Ureter (tissue), 1 donor: ENCODE measurements at places on chromosomes 16 and 17. TPM values are rescaled to one million over a fixed set of nuclear protein-coding genes. Genes with fewer than 3 reads are reported as not detected.

The TBC1D3K gene
- not detected for total RNA-seq

The HOXB2 gene
- 50.7 TPM for total RNA-seq

The GUCY2D gene
- 0.81 TPM for total RNA-seq

The KRT15 gene
- 147 TPM for total RNA-seq

The CCL14 gene
- total RNA-seq, result 46.9 TPM

The RNF222 gene
- not detected for total RNA-seq

DNA sequence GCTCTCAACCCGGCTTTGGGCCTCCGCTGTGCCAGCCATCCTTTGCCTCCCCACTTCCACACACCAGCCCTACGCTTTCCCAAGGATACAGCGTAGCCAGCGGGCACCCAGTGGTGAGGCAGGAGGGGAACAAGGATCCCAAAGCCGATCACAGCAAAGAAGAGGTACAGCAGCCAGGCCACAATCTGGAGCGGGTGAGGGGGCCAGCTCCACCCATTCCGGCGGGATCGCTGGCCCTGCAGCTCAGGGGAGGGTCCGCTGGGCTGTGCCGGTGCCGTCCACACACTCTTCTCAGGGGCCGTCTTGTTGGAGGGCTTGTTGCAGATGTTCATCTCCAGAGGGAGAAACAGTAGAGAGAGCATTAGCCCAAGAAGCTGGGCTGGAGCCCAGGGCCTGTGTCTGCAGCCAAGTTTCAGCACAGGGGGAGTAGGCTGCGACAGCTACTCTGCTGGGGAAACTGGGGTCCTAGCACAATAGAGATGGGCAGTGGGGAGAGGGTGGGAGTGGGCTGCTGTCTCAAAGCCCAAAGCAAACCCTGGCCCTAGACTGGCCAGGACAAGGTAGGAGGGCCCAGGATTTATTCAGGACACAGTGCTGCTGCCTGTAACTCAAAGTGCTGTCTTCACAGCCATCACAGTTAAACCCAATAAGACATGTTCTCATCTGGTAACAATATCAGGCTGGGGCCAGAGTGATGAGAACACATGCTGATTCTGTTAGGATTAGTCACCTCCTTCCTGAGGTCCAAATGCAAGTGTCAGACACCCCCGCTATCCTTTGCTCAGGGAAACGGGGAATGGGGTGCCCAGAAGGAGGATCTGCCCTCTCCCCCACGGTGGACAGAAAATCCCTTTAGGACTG, 9.9 kb downstream of the ZDHHC1 start:
- no peak for DNase-seq

DNA sequence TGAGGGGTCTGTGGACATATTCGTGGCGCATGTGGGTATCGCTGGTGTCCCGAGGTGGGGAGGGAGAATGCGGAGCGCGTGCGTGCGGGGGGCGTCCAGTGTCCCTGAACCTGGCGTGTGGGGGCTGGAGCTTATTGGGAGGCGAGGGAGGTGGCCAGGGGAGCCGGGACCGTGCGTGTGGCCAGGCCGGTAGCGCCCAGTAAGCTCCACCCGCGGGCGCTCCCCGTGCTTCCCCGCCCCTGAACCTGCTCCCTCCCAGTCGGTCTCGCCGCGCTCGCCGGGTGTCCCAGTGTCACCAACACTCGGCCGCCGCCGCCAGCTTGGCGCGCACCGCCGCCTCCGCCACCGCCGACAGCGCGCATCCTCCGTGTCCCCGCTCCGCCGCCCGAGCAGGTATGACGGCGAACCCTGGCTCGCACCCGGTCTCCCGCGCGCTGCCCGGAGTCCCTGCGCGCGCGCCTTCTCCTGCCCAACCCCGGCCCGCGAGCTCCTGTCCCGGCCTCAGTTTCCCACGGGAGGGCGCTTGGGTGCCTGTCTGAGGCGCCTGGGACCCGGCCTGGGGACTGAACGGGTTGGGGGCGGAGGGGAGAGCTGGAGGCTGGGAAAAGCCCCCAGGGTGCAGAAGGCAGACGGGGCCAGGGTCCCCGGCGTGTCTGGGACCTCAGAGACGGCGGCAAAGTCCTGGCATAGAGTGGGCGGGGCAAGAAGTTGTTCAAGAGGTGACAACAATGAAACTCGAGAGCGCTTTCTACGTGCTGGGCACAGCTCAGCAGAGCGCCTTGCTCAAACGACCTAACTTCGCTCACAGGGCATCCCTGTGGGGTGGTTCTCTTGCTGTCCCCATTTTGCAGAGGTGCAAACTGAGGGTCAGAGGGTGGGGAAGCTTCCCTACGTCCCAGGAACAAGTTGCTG, at the start of gene SCNN1B:
TSS of gene SCNN1B (plus strand) at position 258 of the 912 bp plus-strand sequence. CDS start 46,298 bp downstream, outside the sequence.
- DNase-seq, result peak; percentile 62

- DNase-seq, result no peak
Measured at GRCh38 chr16:14202697-14203096, 131.6 kb downstream of the MRTFB start.

DNA sequence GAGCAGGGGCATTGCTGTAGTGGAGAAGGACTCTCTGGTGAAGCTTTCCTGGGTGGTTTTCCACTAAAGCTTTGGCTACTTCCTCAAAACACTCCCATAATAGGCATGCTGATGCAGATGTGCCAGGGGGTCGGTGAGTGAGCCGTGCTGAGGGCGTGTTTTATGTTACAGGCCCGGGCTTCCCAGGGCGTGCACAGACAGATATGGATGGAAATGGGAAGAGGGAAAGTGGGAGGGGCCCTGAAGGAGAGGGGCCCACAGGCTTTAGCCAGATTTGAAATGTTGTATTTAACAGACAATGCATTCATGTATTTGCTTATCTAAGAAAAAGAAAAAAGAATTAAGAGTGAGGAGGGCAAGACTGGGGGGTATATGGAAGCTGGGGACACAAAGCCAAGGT, 56.3 kb downstream of the IL21R start:
- DNase-seq, result no peak

GRCh38 chr17:42476411-42476810, 17.7 kb downstream of the ATP6V0A1 start:
- no peak for DNase-seq

- DNase-seq, result no peak
Measured at GRCh38 chr17:6449307-6449706, 5.1 kb downstream of the PIMREG start.

GRCh38 chr16:81517150-81517499, 72.5 kb downstream of the CMIP start:
- DNase-seq, result no peak

DNA sequence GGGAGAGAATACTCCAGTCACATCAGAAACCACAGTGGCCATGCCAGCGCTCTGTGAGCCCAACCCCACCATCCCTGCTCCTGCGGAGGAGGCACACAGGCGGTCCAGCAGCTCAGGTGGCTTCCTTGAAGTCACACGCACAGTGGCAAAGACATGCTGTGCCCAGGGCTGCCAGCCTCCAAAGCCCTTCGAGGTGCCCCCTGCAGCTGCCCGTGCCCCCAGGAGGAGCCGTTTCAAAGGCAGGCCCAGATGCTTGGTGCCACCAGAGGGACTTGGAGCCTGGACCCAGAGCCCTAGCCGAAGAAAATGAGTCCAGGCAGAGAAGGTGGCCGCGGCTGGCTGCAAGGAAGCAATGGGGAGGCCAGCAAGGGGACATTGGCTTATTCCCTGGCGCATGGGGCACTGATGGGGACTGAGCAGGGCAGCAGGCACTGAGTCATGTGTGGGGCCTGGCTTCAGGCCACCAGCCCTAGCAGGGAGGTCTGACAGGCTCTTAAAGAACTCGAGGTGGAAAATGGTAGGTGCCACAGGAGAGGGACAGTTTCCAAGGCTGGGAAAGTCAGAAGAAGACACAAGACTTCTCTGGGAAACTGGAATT, 17.2 kb upstream of the CACNG1 start:
- DNase-seq, result no peak

- no peak for DNase-seq
Measured at GRCh38 chr16:83661656-83662055, 146.1 kb upstream of the HSBP1 start.

- no peak for DNase-seq
Measured at GRCh38 chr17:78224231-78225087, 7.0 kb upstream of the TMEM235 start.

DNA sequence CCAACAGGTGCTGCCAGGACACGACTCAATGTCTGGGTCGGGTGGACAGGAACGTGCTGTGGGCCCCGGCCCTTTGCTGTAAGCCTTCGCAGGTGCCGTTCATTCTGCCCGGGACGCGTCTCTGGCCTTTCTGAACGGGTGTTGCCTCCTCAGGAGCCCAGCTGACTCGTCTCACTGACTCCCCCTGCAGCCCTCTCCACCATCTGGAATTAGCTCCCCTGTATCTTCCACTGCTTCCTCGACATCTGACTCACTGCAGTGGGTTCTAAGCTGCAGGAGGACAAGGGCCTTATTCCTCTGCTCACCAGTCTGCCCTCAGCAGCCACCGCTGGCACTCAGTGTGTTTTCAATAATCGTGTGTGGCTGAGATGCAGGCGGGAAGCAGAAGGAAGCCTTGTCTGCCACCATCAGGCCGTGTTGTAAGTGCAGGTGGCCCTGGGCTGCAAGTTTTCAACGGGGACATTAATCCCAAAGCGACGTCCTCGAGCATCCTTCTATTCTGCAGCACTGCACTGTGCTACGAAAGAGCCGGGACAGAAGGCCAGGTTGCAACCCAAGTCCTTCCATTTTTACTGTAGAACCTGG, 256.2 kb downstream of the FOXL1 start:
- no peak for DNase-seq

DNA sequence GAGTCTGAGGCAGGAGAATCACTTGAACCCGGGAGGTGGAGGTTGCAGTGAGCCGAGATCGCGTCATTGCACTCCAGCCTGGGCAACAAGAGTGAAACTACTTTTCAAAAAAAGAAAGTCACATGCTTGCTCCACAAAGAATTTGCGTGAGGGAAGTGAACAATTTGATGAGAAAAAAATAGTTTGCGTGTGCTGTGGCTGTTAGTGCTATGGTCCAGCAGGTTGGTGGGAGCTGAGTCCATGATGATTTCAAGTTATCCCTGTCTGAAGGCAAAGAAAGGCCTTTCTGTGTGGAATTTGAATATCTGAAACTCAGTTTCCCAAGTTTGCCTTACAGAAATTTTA, 21.0 kb downstream of the PRCD start:
- no peak for DNase-seq

- no peak for DNase-seq
Measured at GRCh38 chr16:65667011-65667578, 545.2 kb upstream of the CDH11 start.
